ENCODE measurements at places on chromosomes 12 and 14.

DNA sequence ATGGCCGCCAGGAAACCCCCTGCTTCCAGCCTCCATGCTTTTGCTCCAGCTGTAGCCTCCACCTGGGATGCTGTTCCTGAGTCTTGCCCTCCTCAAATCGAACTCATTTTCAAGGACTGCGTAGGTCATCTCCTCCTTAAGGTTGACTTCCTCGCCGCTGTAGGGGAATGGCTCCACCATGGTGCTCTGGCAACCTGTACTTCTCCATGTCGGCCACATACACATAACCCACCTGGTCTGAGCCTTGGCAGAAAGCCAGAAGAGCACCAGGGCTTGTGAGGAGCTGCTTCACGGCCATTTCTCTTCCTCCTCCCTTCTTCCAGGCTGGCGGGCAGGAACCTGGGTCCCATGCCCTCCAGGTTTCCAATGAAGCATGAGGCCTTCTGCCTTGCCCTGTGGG is 36.7 kb upstream of the BEGAIN start:
- DNase-seq: no peak

DNA sequence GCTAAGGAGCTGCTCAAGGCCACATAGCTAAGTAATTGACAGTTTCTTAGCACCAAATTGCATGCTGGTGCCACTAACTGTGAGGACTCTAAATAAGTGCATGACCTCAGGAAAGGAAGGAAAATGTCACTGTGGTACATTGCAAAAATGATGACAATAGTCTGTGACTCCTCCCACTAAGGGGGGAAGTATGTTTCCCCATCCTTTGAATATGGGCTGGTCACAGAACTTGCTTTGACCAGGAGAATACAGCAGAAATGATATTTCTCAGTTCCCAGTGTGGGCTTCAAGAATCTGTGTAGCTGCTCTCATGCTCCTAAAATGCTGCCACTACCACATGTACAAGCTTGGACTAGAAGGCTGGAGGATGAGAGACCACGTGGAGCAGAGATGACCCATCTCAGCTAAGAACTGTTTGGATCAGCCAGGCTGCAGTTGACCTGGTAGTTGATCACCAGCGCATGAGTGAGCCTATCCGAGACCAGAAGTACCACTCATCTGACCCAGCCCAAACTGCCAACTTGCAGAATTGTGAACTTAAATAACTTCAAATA is 42.2 kb upstream of the NOS1 start:
- no peak for DNase-seq

DNA sequence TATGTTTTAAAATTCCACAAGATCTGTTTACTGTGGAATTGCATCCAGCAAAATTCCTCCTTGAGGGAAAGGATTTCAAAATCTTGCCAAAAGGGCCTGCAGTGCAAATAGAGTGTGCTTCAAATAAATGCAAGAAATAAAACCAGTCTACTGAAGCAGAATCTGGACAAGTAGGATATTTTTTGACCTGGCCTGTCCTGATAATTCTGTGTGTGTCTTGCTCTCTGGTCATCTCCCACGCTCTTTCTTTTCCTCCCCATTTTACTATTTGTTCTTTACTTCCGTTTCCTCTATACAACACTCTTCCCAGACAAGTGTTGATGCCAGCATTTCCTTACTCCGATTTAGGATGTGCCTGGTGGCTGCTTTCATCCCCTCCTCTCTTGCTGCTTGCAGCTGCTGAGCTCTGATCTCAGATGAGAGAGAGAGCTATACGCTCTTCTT is 115.9 kb downstream of the GPR135 start:
- no peak for DNase-seq

GRCh38 chr12:83172441-83172840 is 485.7 kb downstream of the TMTC2 start:
- no peak for DNase-seq

DNA sequence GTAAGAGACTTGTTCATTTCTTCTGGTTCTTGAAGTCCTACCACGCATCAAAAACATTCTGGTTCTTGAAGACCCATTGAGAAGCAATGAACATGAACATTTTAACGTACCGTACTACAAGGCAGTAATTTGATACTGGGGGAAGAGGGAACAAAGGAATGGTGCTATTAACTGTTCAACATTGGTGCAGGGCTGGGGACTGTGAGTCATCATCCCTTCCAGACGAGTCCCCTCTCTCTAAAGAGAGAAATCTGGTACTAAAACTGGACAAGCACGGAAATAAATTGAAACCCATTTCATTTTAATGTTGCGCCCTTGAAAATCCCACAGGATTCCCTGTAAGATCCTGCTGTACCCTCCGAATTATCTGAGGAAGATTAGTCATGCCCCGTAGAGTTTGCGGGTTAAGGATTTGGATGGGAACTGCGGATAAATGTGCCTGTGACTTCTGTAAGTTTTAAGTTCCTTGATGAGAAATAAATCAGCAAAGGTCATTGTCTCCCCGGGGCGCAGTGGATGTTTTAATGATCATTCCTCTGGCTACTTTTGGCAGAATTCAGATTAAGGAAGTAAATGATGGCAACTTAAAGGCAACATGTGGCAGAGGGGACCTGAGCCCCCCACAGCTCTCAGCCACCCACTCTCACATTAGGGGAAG is 78.6 kb downstream of the KCNK13 start:
- DNase-seq: no peak

- DNase-seq: no peak
Observed at GRCh38 chr12:116642683-116643082, 83.5 kb downstream of the MAP1LC3B2 start.

DNA sequence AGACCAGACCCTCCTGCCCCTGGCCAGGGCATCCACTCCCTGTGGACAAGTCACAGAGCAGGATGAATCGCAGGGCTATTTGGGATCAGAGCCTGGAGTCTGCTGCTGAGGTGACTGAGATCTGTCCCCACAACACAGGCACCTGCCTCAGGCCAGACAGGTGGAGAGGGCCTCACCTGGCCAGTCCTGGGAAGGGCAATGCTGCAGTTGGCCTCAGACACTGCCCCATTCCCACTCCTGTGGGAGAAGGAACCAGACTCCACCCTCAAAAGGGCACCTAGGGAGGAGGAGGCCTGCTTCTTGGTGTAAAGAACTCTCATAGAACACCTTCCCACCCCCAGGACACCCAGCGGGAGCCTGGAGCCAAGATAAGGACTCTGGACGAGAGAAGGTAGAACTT is 48.3 kb upstream of the PLEKHG6 start:
- DNase-seq: no peak
